ENCODE measurements at places on chromosomes 3 and 15. TPM values are rescaled to one million over a fixed set of nuclear protein-coding genes. Genes with fewer than 3 reads are reported as not detected.

DNA sequence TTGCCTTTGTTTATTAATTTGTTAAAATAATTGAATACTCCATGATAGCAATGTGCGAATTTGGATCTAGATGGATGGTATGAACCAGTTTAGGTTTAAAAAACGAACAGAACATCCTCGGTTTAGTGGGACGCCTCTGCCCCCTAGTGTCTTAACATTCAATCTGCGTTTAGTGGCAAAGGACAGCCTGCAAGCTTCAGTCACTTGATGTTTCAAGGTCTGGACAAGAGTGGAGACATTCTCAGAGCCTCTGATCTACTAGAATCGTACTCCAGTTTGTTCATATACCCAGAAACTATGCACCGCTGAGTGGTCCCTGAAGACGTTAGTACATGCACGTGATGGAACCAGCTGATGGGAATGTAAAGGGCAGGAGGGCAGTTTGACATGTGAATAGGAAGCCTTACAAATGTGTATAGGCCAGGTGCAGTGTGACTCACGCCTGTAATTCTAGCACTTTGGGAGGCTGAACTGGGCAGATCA, 17.8 kb upstream of the ATP13A4 start:
- H3K27me3 ChIP-seq: no peaks in the 10 kb centered on the region
- H3K36me3 ChIP-seq: no peaks in the 10 kb centered on the region
- H3K4me1 ChIP-seq: no peaks in the 10 kb centered on the region
- no peak overlapping the region for H3K4me3 ChIP-seq
- peak; percentile 71 for DNase-seq

DNA sequence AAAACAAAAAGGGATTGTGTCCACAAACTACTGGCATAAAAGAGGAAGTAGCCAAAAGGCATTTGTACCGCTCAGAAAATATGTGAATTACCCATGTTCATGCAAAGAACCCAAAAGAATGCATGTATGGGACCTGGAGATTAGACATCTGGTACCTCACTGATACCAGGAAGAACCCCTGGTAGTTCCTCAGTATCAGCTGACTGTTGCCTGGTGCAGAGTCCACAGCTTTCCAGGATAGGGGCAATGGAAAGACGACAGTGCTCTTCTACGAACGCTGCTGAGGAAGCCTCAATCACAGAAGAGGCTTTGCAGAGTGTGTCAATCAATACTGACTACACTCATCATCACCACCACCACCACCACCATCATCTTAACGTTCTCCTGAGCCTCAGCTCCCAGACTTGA, 63.3 kb downstream of the ATP8B4 start:
- H3K4me3 ChIP-seq: no peak overlapping the region
- H3K27me3 ChIP-seq: no peaks in the 10 kb centered on the region
- no peaks in the 10 kb centered on the region for H3K4me1 ChIP-seq
- no peaks in the 10 kb centered on the region for H3K36me3 ChIP-seq
- DNase-seq: no peak

GOLGA6L9 gene
- 5.6 TPM for total RNA-seq

RHCG gene
- total RNA-seq: 0.52 TPM

- no peaks in the 10 kb centered on the region for H3K27me3 ChIP-seq
- peaks cover 7% of the 10 kb centered on the region for H3K4me1 ChIP-seq
- no peaks in the 10 kb centered on the region for H3K36me3 ChIP-seq
- no peak overlapping the region for H3K4me3 ChIP-seq
- no peak overlapping the region for H3K27ac ChIP-seq
- no peak for DNase-seq
Measured at GRCh38 chr3:59289831-59290230, 240.0 kb upstream of the CFAP20DC start.

DNA sequence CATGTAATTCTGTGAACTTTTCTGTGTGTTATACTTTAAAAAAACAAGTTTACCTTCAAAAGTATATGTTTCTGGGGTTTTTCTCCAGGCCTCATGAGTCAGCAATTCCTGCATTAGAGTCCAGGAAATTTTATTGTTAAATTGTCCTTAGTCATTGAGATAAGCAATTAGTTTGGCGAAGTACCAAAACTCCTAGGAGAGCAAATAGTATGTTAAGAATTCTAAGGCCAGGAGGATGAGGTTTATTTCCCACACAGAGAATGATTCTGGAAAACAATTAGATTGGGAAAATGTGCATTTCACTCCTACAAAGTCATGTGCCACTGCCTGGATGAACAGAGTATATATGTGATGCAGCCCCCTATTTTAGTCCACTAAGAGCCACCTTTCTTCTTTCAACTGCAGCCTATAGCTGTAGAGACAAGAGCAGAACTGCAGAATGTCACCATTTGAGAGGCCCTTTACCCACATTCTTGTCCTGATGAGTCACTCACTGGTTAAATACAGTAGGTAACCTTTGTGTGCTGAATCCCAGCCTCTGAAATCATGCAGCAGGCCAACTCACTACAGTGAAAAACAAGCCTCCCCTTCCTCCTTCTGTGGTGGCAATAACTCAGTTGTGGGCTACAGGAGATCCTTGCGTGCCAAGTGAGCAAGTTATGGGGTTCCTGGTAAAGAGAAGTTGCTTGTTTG, 452.8 kb upstream of the THBS1 start:
- DNase-seq: no peak
- peak overlapping the region; percentile 40 for H3K27ac ChIP-seq

RHOV gene
- total RNA-seq: 6.2 TPM

GRCh38 chr15:41927536-41927935, 33.7 kb upstream of the SPTBN5 start:
- H3K27me3 ChIP-seq: no peaks in the 10 kb centered on the region
- H3K4me3 ChIP-seq: no peak overlapping the region
- no peaks in the 10 kb centered on the region for H3K36me3 ChIP-seq
- H3K4me1 ChIP-seq: peaks cover 62% of the 10 kb centered on the region
- peak overlapping the region; percentile 62 for H3K27ac ChIP-seq

RTP3 gene
- total RNA-seq: not detected

- no peaks in the 10 kb centered on the region for H3K27me3 ChIP-seq
- no peak overlapping the region for H3K4me3 ChIP-seq
- no peaks in the 10 kb centered on the region for H3K4me1 ChIP-seq
Measured at GRCh38 chr3:38227989-38228388, 37.6 kb upstream of the SLC22A13 start.

ZNF385D gene
- 3.9 TPM for total RNA-seq

ACOX2 gene
- total RNA-seq: 2.3 TPM

GRCh38 chr3:179771797-179772196, 119.0 kb downstream of the USP13 start:
- peaks cover 14% of the 10 kb centered on the region for H3K4me1 ChIP-seq
- H3K36me3 ChIP-seq: peaks cover 3% of the 10 kb centered on the region
- no peak for DNase-seq
- no peak overlapping the region for H3K4me3 ChIP-seq
- no peak overlapping the region for H3K27ac ChIP-seq
- no peaks in the 10 kb centered on the region for H3K27me3 ChIP-seq

GRCh38 chr3:149964291-149964690, 6.4 kb downstream of the PFN2 start:
- H3K27me3 ChIP-seq: no peaks in the 10 kb centered on the region
- no peak for DNase-seq
- H3K36me3 ChIP-seq: peaks cover 2% of the 10 kb centered on the region
- no peak overlapping the region for H3K27ac ChIP-seq
- peaks cover 16% of the 10 kb centered on the region for H3K4me1 ChIP-seq

GRCh38 chr3:169901453-169901852, 9.9 kb upstream of the SAMD7 start:
- H3K4me1 ChIP-seq: no peaks in the 10 kb centered on the region
- H3K4me3 ChIP-seq: no peak overlapping the region
- H3K27ac ChIP-seq: no peak overlapping the region

DNA sequence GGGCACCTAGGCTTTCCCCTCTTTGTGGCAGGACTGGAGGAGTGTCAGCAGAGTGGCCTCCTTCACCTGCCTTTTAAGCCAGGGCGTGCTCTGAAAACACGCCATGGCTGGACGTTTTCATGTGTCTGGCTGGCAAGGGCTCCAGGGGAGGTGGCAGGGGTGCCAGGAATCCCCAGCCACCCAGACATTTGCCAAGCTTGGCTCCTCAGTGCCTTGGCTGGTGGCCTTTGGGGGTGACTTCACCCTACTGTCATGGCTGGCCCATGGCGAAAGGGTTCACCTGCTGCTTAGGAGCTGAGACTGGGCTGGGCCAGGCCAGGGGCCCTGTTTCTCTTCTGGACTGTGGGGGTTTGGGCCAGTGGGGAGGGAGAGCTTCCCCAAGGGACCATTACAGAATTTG, 17.6 kb downstream of the KLF13 start:
- peak; percentile 61 for DNase-seq
- no peaks in the 10 kb centered on the region for H3K27me3 ChIP-seq
- H3K4me3 ChIP-seq: no peak overlapping the region
- H3K4me1 ChIP-seq: peaks cover 91% of the 10 kb centered on the region

ISLR2 gene
- total RNA-seq: not detected

DNA sequence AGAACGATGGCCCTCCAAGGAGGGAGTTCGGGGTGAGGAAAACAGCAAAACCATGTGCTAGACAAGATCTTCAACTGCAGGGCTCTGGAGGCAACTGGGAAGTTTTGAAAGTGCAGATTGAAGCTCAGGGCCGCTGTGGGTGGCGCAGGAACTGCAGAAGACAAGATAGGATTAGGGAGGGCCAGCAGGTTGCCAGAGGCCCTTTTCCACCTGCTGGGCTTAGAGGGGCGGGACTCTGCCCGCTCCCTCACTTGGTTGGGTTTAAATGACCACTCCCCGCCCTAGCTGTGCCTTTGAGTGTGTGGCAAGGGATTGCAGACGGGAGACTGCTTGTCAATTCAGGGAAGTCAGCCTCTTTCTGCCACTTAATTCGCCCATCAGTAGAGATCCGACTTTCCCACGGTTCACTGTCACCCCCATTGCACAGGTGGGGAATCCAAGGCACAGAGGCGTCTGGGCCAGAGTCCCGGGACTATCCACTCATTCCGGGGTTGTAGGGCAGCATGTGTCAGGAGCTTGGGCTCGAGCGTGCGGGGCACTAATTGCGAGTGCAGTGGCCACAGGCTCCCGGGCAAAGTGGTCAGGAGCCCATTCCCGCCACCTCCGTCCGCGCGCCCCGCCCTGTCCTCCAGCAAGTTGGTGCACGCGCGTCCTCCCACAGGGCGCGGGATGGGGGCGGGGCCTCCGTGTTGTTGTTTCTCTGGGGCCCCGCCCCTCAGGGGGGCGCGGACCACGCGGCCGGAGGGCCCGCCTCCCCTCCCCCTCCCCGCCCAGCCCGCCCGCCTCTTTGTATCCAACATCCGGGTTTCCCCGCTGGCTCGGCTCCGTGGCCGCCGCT, at the start of gene ACVR2B:
ACVR2B (plus strand) TSS at position 816 of the 838 bp plus-strand sequence. CDS start 433 bp downstream, outside the sequence.
- H3K4me3 ChIP-seq: peak within 1 kb of the TSS; percentile 48
- H3K27ac ChIP-seq: peak within 1 kb of the TSS; percentile 89
- H3K27me3 ChIP-seq: no peaks in the 10 kb centered on the region
- no peaks in the 10 kb centered on the region for H3K36me3 ChIP-seq
- peak; percentile 94 for DNase-seq
- peaks cover 43% of the 10 kb centered on the region for H3K4me1 ChIP-seq

DNA sequence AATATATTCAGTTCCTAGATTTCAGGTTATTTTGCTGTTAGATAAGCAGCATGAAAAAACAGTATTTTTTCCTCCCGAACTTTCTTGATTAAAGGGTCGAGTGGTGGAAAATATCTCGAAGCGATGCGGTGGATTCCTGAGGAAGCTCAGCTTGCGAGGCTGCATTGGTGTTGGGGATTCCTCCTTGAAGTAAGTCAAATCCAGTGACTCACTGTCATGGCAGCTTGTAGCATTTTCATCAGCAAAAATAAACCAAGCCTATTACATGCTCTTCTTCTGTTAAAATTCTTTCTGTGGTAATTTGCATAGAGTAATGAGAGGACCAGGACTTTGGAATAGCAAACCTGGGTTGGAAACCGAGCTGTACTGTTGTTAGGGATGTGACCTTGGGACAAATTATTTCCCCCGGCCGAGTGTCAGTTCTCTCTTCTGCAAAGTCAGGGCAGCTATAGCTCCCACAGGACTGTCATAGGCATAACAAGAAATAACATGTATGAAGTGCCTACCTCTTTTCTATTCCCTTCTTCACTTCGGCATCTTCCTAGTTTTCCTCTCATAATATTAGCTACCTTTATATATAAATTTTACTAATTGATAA, 75.6 kb downstream of the UBP1 start:
- H3K4me3 ChIP-seq: no peak overlapping the region
- H3K27me3 ChIP-seq: no peaks in the 10 kb centered on the region
- H3K36me3 ChIP-seq: no peaks in the 10 kb centered on the region
- peaks cover 5% of the 10 kb centered on the region for H3K4me1 ChIP-seq
- no peak for DNase-seq

- no peak for DNase-seq
- peaks cover 12% of the 10 kb centered on the region for H3K4me1 ChIP-seq
- no peaks in the 10 kb centered on the region for H3K27me3 ChIP-seq
- no peak overlapping the region for H3K4me3 ChIP-seq
- H3K27ac ChIP-seq: no peak overlapping the region
- peaks cover 9% of the 10 kb centered on the region for H3K36me3 ChIP-seq
Measured at GRCh38 chr3:125443923-125444322, 68.8 kb upstream of the ZNF148 start.

- peaks cover 40% of the 10 kb centered on the region for H3K4me1 ChIP-seq
- H3K36me3 ChIP-seq: no peaks in the 10 kb centered on the region
- DNase-seq: peak; percentile 28
- H3K27ac ChIP-seq: peak overlapping the region; percentile 94
Measured at GRCh38 chr3:43286841-43287499, 630 bp downstream of the SNRK start.

DNA sequence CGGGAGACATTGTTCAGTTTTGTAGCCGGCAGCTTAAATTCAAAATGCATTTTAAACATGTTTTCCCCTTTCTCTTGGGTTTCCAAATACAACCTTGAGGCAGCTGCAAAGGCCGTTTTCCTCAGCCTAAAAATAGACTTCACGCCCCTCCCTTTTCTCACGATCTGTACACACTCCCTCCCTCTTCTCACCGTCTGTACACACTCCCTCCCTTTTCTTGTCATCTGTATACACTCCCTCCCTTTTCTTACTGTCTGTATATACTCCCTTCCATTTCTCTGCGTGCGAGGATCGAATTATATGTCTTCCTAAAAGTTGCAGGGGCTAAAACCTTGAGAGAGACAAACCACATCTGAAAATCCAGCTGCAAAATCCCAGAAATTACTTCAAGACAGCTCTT, 8.9 kb downstream of the MUC4 start:
- no peak for DNase-seq
- H3K27ac ChIP-seq: peak overlapping the region; percentile 77
- no peaks in the 10 kb centered on the region for H3K36me3 ChIP-seq
- H3K27me3 ChIP-seq: no peaks in the 10 kb centered on the region
- H3K4me1 ChIP-seq: peaks cover 12% of the 10 kb centered on the region

- H3K36me3 ChIP-seq: no peaks in the 10 kb centered on the region
- H3K27me3 ChIP-seq: no peaks in the 10 kb centered on the region
- peaks cover 31% of the 10 kb centered on the region for H3K4me1 ChIP-seq
- no peak overlapping the region for H3K27ac ChIP-seq
- no peak overlapping the region for H3K4me3 ChIP-seq
Measured at GRCh38 chr15:77057685-77058084, 13.2 kb downstream of the TSPAN3 start.

All from body of pancreas (tissue), 4 donors.